ENCODE measurements at places on chromosomes 6 and 20.

DNA sequence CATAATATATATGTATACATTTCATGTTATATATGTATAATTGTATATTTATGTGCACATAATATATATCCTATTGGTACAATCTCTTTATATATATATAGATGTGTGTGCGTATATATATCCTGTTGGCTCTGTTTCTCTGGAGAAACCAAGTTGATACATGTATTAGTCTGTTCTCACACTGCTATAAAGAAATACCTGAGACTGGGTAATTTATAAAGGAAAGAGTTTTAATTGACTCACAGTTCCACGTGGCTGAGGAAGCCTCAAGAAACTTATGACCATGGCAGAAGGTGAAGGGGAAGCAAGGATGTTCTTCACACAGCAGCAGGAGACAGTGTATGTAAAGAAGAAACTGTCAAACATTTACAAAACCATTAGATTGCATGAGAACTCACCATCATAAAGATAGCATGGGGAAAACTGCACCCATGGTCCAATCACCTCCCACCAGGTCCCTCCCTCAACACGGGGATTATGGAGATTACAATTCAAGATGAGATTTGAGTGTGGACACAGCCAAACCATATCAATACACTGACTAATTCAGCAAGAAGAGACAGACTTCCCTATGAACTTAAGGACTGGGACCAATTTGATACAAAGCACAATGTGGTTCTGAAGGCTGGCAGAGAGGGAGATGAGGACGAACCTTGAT, 14.0 kb downstream of the CST3 start:
- DNase-seq: no peak

GRCh38 chr6:89574910-89575561, 63.5 kb downstream of the LYRM2 start:
- DNase-seq: no peak

DNA sequence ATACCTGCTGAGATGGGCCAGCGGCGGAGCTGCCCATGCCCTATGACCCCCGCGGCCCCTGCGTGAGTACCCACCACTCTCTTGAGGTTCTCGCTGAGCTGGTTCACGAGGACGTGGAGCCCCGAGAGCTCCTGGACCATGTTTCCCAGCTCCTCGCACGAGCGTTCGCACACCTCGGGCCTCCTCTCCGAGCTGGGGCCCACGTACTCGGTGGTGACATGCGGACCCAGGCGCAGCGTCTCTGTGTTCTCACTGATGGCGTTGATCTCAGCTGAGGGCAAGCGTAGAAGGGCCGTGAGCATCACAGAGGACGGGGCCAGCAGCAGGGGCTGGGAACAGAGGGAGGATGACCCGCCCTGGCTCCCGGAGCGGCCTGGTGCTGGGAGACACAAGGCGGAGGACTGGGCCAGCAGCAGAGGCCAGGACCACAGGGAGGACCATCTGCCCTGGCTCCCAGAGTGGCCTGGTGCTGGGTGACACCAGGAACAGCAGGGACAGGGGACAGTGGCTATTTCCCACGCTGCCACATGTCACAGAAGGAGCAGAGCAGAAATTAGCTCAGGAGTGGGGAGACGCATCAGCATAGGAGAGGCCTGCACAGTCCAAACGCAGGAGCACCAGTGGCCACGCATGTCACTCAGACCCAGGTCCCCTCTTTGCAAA, 11.8 kb downstream of the THBS2 start:
- no peak for DNase-seq

DNA sequence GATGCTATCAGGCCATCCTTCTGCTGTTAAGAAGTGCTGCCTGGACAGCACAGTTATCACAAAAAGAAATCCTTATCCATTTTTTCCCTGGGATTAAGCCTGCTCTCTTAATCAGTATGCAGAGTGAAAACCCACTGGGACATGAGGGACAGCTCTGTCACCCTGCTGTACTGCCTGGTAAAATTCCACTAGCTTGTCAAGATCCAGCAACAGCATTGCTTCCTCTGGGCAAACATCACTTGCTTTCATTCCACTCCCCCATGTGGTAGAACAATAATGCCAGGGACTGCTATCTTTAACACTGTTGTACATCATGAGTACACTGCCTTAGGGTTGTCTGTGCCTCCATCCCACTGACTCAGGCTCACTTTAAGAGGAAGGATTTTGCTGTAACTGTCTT, 331.3 kb downstream of the KIF16B start:
- DNase-seq: no peak

GRCh38 chr6:47529734-47530133, 52.1 kb downstream of the CD2AP start:
- no peak for DNase-seq

- no peak for DNase-seq
These were observed 98.4 kb downstream of the MRPL14 start for GRCh38 chr6:44028789-44029310.

- DNase-seq: no peak
These were observed 492.4 kb upstream of the MARCKS start for GRCh38 chr6:113364766-113365165.

DNA sequence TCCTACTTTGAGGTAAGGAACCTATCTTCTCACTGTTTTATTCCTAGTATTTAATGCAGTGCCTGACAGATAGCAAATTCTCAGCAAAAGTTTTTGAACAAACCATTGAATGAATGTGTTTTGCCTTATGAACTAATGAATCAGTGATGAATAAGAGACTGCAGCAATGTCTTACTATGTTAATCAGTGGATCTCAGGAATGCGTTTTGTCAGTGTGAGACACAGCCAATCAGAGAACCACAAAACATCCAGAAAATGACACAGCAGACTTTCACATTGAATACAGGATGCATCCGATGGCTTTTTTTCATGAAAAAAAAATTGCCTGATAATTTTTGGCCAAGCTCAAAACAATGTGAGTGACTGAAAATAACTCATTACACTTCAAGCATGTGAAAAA, 270.5 kb downstream of the BMP2 start:
- no peak for DNase-seq

GRCh38 chr20:8527998-8528723, 396.1 kb downstream of the PLCB1 start:
- no peak for DNase-seq

- no peak for DNase-seq
These were observed 232.3 kb upstream of the GMDS start for GRCh38 chr6:2477666-2478065.

GRCh38 chr6:72811971-72812421, 190.1 kb downstream of the KCNQ5 start:
- no peak for DNase-seq

DNA sequence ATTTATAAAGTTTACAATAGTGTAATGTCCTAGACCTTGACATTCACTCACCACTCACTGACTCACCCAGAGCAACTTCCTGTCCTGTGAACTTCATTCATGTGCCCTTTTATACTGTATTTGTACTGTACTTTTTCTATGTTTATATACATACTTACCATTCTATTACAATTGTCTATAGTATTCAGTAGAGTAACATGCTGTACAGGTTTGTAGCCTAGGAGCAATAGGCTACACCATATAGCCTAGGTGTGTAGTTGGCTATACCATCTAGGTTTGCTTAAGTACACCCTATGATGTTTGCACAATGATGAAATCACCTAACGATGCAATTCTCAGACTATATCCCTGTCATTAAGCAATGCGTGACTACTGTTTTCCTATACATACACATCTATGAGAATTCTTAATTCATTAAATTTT, 17.5 kb downstream of the EDEM2 start:
- no peak for DNase-seq

GRCh38 chr6:34867484-34867883, 20.4 kb downstream of the TAF11 start:
- DNase-seq: no peak

DNA sequence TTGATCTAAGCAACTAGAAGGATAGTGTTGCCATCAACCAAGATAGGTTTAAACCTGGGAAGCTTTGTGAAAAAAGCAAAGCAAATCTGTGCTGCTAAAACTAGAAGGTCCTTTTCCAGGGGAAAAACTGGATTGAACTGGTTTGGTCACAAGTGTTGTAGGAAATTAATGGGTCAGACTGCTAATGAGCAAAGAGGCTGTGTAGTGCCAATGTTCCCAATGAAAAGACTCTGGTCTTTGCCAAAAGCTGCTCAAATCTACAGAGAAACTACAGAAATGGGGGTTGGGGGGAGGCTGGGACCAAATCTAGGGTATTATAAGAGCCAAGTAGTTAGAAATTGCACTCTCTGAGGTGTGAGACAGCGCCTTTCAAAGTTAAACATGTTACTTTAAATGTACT, 85.0 kb downstream of the PLCG1 start:
- DNase-seq: no peak

- no peak for DNase-seq
These were observed 248.1 kb upstream of the OPRM1 start for GRCh38 chr6:153790876-153791473.

DNA sequence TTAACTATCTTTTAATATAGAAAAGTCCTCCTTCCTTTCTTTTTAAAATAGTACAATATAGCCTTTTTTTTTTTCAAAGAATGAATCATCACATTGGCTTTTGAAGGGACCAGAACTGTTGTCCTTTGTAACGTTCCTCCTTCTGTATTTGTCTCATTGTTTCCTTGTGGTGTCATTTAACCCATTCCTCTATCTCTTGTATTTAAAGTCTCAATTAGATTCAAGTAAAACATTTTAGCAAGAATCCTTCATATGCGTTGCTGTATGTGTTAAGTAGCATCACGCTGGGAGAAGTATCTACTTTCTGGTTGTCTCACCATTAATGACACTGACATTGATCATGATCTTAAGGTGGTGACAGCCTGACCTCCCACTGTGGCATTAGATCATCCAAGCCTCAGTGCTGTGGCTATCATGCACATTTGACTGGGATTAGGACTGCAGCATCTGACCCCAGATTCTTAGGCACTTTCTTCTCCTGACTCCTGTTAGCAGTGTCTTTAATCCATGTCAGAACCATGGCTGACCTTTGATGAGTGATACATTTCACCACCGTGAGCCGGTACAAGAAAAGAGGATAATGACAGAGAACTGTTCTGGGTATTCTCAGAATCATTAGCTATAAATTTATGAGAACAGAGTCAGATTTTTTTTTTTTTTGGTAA, 67.5 kb upstream of the TFB1M start:
- no peak for DNase-seq

- DNase-seq: no peak
These were observed 12.0 kb downstream of the PGK2 start for GRCh38 chr6:49775043-49775442.

DNA sequence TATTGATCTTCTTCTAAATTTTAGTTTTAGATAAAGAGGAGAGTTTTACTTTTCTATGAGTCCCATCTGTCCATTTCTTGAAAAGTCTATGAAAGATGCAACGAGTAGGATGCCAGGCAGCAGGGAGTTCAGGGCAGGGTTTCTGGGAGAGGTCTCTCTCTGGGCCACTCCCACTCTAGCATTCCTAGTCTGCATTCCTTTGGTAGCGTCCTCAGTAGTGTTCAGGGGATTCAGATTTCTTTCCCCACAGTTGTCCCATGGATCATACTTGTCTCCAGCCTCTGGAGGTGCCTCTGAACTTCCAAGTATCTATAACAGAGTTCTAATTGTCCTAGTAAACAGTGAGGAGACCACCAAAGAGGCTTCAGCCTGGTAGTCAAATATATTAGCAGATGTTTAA, 225.3 kb downstream of the RIMS1 start:
- no peak for DNase-seq

GRCh38 chr6:148884461-148884860, 137.6 kb downstream of the UST start:
- no peak for DNase-seq

- DNase-seq: no peak
These were observed 44.9 kb upstream of the CEP85L start for GRCh38 chr6:118696271-118696670.

GRCh38 chr6:17032988-17033634, 68.7 kb upstream of the STMND1 start:
- DNase-seq: no peak

GRCh38 chr6:133093956-133094355, 147.2 kb upstream of the EYA4 start:
- DNase-seq: no peak

- DNase-seq: no peak
These were observed 1.5 kb downstream of the TREM2 start for GRCh38 chr6:41161380-41161779.

GRCh38 chr6:131367206-131367873, 205.7 kb upstream of the ARG1 start:
- DNase-seq: no peak

DNA sequence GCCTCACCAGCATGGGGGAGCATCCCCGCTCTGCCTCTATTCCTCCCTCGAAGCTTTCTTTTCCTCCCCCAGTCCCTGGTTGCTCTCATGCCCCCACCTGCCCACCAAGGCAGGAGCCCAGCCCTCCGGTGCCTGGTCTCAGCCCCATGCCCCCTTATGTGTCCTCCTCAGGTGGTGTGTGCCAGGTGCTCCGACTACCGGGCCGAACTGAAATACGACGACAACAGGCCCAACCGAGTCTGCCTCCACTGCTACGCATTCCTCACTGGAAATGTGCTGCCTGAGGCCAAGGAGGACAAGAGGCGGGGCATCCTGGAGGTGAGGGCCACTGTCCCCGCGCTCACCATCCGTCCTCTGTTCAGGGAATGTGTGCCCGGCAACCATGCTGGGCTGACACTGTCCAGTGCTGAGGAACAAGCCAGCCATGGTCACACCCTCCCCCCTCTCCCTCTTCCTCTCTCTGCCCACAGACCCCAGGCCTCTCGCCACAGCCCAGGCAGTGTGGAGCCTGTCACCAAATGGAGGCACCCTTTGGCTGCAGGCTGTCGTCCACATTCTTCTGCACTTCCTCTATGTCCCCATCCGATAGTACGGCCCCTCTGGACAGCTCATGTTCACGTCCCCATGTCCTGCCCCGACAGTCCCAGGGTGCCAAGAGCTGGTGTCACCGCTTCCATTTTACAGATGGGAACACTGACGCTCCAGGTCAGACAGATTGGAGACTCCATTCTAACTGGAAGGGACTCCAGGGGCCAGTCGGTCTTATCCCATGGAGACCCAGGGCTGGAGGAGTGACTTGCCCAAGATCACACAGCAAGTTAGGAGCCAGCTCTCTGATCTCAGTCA, 20.4 kb downstream of the FGD2 start:
- DNase-seq: no peak

DNA sequence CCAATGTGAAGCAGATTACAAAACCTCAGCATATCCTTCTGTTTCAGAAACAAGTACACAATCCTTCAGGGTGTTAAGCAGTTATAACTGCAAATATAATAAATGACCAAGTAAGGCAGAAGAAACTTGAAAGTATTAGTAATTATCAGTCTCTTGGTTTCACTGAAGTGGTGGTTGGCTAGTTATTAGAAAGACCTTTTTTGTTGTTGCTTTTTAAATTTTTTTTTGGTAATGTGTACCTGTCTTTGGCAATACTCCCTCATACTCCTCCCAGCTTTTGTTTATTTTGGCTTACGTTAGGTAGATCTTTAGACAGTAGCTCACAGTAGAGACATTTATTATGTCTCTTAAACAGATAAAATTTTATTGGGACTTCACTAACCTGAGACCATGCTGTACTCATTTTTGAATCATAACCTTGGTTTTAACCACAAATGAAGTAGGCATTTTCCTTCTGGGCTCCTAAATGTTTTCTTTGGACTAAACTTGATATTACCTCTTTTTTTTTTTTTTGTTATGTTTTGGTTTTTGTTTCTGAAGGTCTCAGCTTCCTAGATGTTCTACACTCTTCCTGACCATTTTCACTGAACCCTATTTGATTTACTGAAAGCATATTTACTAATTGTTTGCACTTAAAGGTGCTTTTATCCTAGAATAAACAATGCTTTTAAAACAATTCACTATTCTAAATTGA, 6.4 kb downstream of the CD2AP start:
- no peak for DNase-seq

Measured in Right ventricle myocardium inferior (tissue), 1 donor.